ENCODE measurements at places on chromosomes 16 and 17. TPM values are rescaled to one million over a fixed set of nuclear protein-coding genes. Genes with fewer than 3 reads are reported as not detected.

ZNF778 gene
- 4.9 TPM for total RNA-seq

SLC38A8 gene
- not detected for total RNA-seq

KRTAP4-6 gene
- not detected for total RNA-seq

MT3 gene
- total RNA-seq: 7.5 TPM

KRTAP2-1 gene
- total RNA-seq: not detected

DNAH17 gene
- 0.10 TPM for total RNA-seq

NGFR gene
- not detected for total RNA-seq

ZG16 gene
- total RNA-seq: not detected

RNU2-1 gene
- 6,708 TPM for total RNA-seq

HBA2 gene
- total RNA-seq: not detected

MT1X gene
- total RNA-seq: 86.0 TPM

SRCIN1 gene
- 0.34 TPM for total RNA-seq

FBXW10 gene
- total RNA-seq: not detected

SERPINF2 gene
- 0.31 TPM for total RNA-seq

ACSM2B gene
- total RNA-seq: not detected

Data from activated CD8-positive, alpha-beta T cell treated with anti-CD3 and anti-CD28 coated beads, Interleukin-2, amount 10 ng/mL, durations not matched to agents 7 days and 5 days (primary cell).